ENCODE measurements at places on chromosomes 11 and 22.

DNA sequence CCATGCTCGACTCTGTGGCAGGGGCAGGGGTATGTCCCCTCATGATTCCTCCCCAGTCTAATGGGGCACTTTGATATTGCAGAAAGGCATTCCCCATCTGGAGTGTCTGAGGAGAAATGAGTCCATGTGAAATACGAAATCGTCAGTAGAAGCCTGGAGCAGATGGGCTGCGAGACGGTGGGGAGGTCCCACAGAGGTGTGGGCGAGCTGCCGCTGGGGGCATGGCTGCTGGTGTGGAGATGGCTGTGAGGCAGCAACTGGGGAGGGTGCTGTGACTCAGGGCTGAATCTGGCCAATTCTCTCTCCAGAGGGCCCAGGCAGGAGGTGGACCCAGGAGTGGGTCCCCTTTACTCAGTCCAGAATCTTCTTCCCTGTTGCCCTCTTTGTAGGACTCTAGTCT is 11.2 kb downstream of the KCTD21 start:
- no peak for DNase-seq

DNA sequence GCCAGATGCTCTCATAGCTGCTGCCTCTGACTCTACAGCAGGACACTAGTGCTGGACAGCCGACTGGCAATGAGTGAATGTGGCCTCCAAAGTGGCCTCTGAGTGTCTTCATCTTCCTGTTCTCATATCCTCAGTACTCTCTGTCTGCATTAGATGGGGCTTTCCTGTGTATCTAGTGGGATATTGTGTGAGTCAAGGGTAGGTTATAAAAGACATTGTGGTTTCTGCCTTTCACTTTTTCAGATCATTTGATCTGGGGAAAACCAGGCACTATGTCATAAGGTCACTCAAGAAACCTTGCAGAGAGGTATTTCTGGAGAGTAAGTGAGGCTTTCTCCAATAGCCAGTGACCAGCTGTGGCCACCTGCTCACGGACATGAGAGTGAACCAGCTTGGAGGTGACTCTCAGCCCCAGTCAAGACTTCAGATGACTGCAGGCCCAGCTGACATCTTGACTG is 333.6 kb upstream of the NCAM1 start:
- DNase-seq, result no peak

DNA sequence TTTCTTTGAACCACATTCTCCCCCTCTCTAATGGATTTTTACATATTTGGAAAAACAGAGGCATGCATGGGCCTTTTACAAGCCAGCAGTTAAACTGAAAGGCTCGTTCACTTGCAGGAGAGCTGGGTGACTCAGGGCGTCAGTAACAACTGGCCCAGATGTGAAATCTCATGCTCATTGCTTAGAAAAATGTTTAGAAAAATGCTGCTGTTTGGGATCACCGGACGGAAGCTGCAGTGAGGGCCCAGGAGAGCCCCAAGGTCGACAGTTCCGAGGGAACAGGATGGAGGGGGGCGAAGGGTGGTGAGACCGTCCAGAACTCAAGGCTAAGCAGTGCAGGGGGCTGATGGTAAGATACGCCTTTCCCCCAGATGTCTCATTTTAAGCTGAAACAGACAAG is 41.7 kb upstream of the SMTN start:
- no peak for DNase-seq

DNA sequence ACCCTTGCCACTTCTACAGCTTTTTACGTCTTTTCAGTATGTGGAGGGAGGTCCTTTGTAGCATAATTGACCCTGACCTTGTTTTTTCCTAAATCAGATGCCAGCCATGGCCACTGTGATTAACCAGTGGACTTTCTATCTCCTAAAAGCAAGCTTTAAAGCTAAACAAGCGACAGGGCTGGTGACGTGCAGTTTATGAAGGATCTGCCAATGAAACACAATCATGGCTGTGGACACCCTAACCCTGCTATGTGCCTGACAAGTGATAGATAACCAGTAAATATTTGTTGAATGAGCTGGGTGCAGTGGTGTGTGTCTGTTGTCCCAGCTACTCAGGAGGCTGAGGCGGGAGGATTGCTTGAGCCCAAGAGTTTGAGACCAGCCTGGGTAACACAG is 64.2 kb downstream of the LIF start:
- DNase-seq, result no peak

DNA sequence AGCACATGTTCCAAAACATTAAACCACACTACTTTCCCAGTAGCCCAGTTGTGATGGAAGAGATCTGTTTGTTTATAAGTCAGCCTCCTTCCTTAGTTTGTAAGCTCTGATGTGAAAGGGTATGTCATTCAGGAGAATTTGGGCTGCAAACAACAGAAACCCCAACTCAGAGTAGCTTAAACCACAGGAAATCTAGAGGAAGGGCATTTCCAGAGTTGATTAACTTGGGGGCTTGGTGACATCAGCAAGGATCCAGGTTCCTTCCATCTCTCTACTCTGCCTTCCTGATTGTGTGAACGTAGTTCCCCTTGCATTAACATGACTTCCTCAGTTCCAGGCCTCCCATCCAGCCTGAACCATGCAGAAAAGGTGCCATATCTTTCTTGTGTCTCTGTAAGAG is 6.5 kb upstream of the FJX1 start:
- DNase-seq, result no peak
